ENCODE measurements at places on chromosomes 11 and 22.

DNA sequence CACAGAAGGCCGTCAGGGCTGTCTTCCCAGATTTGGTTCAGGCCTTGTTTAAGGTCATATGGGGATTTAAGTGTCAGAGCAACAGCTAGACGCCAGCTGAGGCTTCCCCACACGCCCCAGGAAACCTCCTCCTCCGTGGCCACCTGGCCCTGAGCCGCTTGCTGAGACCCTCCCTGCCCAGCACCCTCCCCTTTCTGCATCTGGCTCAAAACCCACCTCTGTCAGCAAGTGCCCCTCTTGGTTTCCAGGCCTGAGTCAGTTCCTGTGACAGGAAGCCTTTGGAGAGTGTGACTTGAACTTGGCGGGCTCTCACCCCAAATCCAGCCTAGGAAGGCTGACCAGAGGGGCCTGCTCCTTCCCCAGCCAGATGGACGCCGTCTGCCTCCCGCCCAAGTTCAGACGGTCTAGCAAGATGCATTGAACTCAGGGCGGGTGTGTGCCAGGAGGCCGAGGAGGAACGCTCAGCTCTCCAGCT lies 561 bp downstream of the FXYD2 start:
- no peak for DNase-seq

DNA sequence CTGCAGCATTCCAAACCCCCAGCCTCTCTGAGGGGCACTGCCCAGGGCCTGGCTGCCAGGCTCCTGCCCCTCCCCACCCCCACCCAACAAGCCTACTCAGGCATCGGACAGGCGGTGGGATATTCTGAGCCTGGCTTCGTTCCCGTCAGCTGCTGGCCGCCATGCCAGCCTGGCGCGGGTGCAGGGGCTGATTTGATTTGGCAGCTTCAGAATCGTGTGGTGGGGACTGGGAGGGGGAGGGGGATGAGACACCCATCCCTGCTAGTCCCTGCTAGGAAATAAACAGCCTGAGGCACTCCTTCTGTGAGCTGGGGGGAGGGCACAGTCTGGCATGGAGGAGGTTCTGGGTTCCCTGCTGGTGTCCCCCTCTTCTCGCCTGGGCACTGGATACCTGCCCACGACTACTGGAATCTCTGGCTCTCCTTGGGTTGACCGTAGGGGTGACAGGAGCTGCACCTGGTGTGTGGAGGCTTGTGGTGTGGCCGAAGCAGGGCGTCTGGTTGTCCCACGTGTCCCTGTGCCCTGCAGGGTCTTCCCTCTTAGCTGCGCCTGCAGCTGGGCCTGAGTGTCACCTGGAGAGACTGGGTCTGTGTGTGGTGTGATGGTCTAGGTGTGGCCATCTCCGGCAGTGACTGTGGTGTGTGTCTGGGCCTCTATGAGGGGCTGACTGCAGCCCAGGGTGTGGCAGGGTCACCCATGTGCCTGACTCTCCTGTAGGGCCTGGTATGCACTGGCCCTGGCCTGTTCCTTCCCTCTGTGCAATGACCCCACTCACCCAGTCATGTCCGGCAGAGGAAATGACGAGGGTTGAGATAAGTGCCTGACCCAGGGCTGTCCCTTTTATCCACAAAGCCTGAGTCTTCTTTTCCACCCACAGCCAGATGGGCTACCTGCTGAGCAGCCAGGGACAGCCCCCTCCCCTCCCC lies 42.2 kb downstream of the PDE2A start:
- no peak for DNase-seq

DNA sequence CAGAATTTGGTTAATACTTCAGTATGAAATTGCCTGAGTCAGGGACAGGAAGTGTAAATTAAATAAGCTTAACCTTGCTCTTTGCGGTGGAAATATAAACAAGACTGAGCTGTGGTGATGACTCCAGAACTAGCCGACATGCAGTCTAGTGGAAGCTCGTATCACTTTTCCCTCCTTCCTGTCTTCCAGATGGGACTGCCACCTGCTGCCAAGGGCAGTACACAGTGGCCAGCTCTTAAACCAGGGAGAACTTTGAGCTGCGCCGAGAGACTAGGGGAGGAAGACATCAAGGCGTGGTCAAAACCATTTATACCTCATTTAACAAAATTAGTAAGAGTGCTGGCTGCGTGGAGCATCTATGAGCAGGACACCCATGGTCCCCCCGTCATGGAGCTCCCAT lies 31.3 kb upstream of the CTTN start:
- no peak for DNase-seq

DNA sequence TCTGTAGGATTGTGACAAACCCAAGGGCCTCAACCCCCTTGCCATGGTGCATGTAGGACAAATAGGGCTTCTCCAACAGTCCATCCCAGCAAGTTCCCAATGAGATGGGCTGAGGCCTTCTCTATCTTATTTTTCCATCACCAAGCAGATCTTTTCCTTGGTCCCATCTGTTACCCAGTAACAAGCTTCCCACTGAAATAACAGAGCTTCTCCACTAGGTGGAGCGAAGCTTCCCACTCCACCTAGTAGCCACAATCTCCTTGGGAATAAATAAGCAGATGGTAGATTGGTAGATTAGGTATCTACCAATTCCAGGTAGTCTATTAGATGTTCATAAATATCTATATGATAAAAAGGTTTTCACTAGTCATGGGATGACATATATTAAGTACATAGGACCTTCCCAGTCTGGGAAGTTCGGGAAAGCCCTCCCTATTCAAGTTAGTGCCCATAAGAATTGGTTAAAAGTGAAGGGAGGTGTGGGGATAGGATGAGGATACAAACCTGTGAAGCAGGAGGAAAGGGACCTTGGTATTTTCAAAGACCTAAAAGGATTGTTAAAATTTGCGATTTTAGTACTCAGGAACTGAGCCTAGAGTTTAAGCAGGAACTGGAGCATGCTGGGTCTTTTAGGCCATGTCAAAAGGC lies 5.9 kb upstream of the OR52L1 start:
- no peak for DNase-seq

DNA sequence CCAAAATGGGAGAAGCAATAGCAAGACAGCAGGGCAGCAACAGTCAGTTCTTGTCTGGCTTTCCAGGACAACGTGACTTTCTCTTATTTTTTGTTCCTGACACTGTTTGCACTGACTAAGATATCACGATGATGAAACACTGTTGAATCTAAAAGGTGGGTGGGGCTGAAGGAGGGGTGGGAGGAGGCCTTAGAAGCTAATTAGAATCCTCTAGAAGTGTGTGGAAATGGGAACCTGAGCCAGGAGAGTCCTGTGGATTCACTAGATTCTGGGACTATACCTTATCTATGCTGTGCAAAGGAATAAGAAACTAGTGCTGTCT lies 300.3 kb downstream of the ST3GAL4 start:
- DNase-seq, result no peak

Data from stimulated activated CD4-positive, alpha-beta T cell treated with anti-CD3 and anti-CD28 coated beads, Interleukin-12 subunit alpha, Interleukin-12 subunit beta, amount 100 ng/mL, for 24 hours (primary cell).